Head of caudate nucleus (tissue), 42 donors: ENCODE measurements at places on chromosomes 5 and 9.

GRCh38 chr5:124740071-124740470, 6.4 kb downstream of the ZNF608 start:
- DNase-seq, result no peak

- DNase-seq, result no peak
These were observed 424.7 kb downstream of the RAB3C start for GRCh38 chr5:59007460-59008063.

GRCh38 chr5:362978-363765, 41.7 kb downstream of the AHRR start:
- DNase-seq, result no peak

DNA sequence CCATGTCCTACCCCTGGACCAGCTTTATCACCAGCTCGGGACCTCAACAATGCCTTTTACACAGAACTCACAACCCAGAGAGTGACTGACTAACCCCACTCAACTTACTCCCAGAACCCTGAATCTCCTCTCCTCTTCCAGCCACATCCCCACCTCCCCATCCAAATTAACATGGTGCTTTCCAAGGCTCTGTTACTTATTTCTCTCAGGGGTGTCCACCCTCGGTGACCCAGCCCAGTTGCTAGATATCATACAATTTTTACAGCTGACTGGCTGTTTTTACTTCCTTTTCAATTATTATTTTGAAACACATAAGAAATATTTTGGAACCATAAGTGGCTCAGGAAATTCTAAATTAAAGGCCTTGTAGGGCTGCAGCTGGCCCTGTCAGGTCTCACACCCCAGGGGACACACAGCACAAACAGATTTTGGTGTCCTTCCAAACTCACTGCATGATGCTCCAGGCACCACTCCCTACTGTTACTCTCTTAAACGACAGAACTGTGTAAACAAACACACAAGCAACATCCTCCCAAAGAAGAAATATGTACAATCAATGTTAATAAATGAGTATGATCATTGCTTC, 180.6 kb downstream of the ADAMTS12 start:
- DNase-seq, result no peak

GRCh38 chr5:14556015-14556414, 25.6 kb upstream of the OTULINL start:
- DNase-seq, result no peak

GRCh38 chr5:80406980-80407734, 707 bp upstream of the ZFYVE16 start:
- peak; percentile 15 for DNase-seq

GRCh38 chr5:14706615-14707021, 42.1 kb downstream of the OTULIN start:
- DNase-seq, result no peak

DNA sequence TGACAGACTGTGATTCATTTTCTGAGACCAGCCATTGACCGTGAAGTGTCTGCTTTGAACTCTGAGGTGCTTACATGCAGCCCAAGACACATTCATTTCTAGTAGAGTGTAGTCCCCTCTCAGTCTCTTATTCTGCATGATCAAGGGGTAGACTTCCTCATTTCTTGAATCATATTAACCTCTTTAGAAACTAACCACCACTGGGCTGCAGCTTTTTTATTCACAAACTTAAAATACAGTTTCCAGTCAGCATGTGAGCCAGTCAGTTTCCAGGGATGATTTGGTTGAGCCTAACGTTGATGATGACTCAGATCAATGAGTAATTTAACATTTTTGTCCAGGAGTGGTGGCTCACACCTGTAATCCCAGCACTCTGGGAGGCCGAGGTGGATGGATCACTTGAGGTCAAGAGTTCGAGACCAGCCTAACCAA, 59.2 kb downstream of the OTULIN start:
- DNase-seq, result no peak

GRCh38 chr5:151674626-151675610, 11.8 kb downstream of the SPARC start:
- DNase-seq, result no peak

GRCh38 chr5:4563400-4563799, 576.7 kb upstream of the ADAMTS16 start:
- no peak for DNase-seq

- DNase-seq, result no peak
These were observed 432.1 kb upstream of the BRINP1 start for GRCh38 chr9:119801311-119801710.

DNA sequence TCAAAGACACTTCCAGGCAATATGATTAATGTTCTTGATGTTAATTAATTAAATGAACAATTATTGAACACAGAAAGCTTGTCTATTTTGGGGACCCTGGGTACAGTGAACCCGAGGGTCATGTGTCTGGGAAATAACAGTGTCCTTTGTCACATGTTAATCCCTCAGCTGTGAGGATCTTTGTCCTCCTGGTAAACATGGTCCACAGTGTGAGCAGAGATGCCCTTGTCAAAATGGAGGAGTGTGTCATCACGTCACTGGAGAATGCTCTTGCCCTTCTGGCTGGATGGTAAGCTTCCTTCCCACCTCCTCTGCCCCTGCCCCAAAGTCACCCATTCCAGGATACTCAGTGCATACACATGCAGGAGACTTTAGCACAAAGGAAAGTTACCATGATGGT, 107.9 kb downstream of the MEGF10 start:
- DNase-seq, result no peak

- DNase-seq, result no peak
These were observed 345.0 kb downstream of the TMEM38B start for GRCh38 chr9:106039151-106039935.

DNA sequence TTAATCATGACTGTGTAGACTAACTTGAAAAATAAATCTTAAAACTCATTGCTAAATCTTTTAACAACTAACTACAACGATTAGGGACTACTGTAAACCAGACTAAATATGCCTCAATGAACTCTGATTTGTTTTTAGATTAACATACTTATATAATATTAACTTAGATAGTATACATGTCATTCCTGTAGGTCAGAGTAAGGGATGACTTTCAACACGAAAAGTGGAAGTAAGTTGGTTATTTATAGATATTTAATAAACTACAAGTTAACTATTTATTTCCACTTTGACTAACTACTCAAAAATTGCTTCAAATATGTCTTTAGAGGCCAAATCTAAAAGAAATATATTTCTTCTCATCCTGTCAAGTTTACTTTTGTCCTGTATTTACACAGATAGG, 795.6 kb downstream of the PTPRD start:
- no peak for DNase-seq
